ENCODE measurements at places on chromosomes 1 and 21.

- no peak for DNase-seq
Observed at GRCh38 chr1:111512132-111512889, 8.9 kb upstream of the ADORA3 start.

- peak; percentile 60 for DNase-seq
Observed at GRCh38 chr1:204507317-204508105, 8.7 kb upstream of the MDM4 start.

GRCh38 chr1:167720965-167721616 lies 691 bp upstream of the MPZL1 start:
- DNase-seq = no peak

DNA sequence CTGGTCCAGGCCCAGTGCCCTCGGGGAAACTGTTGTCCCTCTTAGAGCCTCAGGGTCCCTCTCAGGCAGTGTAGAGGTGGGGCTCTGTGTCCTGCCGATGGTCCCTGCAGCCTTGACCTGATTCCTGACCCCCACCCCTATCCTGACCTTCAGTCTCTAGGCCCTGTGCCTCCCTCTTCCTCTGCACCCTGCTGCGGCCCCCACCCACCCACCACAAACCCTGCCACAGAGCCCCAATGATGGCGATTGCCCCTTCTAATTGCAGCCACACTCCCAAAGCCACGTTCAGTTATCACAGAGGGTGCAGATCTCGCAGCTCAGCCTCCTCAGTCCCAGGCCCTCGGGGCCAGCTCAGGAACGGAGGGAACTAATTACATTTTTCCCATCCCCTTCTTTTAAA lies 99.7 kb downstream of the PAX7 start:
- DNase-seq = no peak

- DNase-seq = peak; percentile 63
Observed at GRCh38 chr1:182784556-182785171, 4.9 kb upstream of the NPL start.

- DNase-seq = no peak
Observed at GRCh38 chr1:63497577-63497976, 25.4 kb downstream of the ITGB3BP start.

GRCh38 chr1:58573705-58574591 lies 3.1 kb downstream of the TACSTD2 start:
- peak; percentile 49 for DNase-seq

- no peak for DNase-seq
Observed at GRCh38 chr1:156803086-156803851, 13.4 kb downstream of the SH2D2A start.

DNA sequence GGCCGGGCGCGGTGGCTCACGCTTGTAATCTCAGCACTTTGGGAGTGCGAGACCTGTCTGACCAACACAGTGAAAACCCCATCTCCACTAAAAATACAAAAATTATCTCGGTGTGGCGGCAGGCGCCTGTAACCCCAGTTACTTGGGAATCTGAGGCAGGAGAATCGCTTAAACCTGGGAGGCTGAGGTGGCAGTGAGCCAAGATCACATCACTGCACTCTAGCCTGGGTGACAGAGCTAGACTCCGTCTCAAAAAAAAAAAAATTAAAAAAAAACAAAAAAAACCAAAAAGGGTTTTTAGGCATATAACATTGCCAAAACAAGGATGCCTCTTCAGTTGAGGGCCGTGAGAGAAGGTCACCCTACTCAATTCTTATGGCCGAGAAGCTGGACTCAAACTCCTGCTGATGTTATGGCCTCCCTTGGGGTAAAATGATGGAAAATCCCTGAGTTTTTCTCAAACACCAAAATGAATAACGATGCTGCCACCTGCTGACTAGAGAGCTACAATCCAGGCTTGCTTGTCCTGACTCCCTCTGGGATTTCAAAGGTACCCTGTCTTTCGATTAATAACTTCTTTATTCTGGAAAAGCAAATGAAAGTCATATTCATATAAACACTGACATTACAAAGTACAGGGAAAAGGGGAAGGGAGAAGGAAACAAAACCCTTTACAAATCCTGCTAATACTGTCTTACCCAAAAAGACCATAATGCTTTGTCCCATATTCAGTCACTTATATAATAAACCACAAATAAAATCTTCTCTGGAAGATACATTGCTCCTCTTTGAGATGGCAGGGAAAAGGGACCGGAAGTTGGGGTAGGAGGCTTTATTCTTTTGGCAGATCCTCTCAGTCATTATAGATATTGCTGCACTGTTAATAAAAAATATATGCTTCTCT lies 10.7 kb downstream of the RAB42 start:
- peak; percentile 49 for DNase-seq

DNA sequence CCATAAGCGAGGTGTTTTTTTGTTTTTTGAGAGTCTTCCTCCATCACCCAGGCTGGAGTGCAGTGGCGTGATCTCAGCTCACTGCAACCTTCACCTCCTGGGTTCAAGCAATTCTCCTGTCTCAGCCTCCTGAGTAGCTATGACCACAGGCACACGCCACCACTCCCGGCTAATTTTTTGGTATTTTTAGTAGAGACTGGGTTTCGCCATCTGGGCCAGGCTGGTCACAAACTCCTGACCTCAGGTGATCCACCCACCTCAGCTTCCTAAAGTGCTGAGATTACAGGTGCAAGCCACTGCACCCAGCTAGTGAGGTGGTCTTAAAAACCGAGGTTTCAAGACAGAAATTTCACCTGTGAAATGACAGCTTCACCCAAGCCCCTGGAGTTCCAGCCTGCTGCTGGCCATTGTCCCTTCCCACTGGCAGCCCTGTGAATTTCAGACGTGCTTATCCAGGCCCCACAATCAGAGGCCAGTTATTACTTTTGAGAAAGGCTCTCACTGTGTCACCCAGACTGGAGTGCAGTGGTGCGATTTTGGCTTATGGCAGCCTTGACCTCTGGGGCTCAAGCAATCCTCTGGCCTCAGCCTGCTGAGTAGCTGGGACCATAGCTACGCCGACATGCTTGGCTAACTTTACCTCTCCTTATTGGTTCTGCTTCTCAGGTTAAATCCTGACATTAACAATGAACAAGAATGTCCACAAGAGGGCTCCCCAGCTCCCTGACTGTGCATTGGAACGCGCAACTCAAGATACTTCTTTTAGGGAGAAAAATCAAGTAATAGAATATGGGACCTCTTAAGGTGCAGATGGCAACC lies 19.4 kb downstream of the ENO1 start:
- peak; percentile 74 for DNase-seq

DNA sequence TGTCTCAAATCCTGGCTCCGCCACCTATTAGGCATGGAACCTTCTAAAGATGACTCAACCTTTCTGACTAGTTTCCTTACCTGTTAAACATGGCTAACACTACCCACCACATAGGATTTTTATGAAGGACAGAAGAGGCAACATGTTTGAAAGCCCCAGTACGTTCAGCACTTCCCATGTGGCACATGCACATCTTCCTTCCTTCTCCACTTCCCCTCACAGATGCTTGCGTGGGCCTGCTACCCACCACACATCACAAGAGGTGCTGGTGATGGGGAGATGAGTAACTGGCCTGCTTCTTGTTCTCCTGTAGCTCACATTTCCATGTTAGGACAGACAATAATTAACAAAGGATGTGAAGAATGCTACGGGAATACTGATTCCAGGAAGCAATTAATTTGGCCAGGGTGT lies 7.1 kb downstream of the ZBTB21 start:
- DNase-seq = no peak

GRCh38 chr1:233293556-233294446 lies 1.7 kb downstream of the PCNX2 start:
- DNase-seq = no peak

GRCh38 chr1:228919914-228920313 lies 184.6 kb downstream of the RHOU start:
- no peak for DNase-seq

- no peak for DNase-seq
Observed at GRCh38 chr1:31222176-31222575, 17.5 kb downstream of the NKAIN1 start.

- no peak for DNase-seq
Observed at GRCh38 chr21:36902793-36903192, 63.7 kb downstream of the HLCS start.

DNA sequence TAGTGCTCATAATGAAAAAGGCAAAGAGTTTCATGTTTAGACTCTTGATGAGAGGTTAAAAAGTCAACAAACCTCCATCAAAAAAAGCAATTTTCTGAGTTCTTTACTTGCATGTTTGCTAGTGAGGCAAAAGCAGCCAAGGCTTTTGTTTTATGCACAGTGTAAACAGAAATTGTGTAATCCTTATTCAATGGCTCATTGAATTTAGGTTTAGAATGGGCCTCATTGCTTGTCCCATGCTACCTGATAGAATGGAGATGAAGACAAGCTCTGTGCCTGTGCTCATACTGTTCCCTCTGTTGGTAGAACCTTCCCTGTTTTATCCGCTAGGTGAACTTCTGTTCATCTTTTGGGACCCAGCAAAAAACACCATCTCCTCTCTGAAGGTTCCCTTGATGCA lies 10.0 kb upstream of the LRRC8D start:
- no peak for DNase-seq

GRCh38 chr1:35544976-35545375 lies 12.2 kb downstream of the KIAA0319L start:
- peak; percentile 74 for DNase-seq

DNA sequence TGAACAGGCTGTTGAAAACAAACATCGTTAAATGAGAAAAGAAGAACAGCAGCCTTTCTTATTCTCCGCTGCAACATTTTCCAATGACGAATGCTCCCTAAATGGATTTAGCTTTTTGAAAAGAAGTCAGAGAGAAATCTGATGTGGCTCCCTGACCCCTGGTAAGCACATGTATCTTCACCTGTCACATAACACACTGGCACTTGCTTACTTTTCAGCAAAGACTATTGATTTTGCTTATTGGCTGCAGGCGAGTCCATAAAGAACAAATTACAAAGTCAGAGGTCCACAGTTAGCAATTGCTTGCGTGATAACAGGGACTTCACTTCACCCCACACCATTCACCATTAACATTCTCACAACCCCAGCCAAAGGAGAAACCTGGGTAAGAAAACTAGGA lies 362.8 kb downstream of the GPATCH2 start:
- no peak for DNase-seq

DNA sequence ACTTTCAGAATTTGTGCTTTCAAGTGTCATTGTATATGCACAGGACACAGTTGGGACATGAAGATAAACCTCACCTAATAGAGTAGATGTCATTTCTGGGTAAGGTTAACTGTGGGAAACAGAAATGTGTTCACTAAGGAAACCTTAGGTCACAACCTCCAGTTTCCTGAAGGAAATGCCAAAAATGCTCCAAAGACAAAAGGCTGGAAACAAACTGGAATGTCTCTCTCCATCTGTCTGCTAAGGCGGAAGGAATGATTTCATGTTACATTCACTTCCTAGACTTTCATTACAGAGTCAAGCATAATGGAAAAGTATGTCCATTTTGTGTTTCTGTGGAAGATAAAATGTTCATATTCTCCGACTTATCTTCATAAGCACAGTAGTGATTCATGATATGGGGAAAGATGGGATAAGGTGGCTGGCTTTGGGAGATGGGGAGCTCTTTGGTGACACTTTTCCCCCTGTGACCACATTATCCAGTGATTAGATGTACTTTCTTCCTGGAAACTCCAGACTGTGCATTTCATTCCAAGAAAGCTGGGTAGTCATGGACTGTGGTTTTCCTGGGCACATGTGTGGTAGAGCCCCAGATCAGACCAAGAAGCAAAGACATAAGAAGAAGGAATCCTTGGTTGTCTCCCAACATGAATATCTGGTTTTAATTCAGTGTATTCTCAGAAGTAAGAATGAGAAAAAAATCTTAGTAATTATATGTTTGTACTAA lies 5.7 kb downstream of the S1PR1 start:
- no peak for DNase-seq

GRCh38 chr1:21341022-21341421 lies 50.8 kb upstream of the ECE1 start:
- DNase-seq = no peak

- DNase-seq = no peak
Observed at GRCh38 chr1:201888282-201889089, at the start of gene SHISA4. TSS of gene SHISA4 (plus strand) at chr1:201888898. CDS start at chr1:201888995, 97 bp downstream.

GRCh38 chr1:98940722-98941079 lies 64.0 kb downstream of the PLPPR5 start:
- DNase-seq = no peak

DNA sequence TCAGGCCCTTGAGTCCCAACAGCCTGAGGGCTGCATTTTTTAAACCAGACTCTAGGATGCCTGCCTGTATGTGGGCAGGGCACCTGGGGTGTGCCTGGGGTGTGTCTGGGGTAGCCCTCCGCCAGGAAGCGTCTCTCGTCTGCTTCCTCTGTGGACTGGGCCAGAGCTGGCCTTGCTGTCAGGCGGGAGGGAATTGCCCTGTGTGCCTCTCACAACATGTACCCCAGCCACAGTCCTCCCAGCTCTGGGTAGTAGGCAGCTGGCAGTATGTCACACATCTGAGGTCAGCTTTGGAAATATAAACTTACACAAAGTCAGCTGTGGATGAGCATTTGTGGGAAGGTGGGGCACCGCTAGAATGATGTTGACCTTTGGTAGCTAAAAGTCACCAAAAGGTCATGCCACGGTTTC lies 13.0 kb downstream of the TRAF5 start:
- DNase-seq = no peak

DNA sequence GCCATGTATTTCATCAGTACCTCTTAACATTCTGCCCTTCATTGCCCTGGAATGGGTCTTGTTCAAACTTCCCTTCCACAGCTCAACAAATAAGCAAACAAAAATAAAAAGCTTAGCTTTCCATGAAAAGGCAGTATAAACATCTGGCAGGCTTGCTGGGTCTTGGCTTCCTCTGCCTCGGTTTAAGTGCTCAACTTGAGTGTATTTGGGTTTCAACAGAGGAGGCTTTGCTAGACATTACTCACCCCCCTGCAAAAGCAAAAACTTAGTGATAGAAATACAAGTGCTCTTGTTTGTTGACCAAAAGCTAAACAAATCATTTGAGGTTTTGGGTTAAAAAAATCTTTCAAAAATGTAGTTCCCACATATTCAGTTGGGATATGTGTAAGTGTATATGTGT lies 518.5 kb downstream of the PLPP3 start:
- no peak for DNase-seq

- DNase-seq = no peak
Observed at GRCh38 chr1:3777078-3777547, 4.6 kb downstream of the SMIM1 start.

GRCh38 chr1:166507347-166507746 lies 331.9 kb upstream of the POGK start:
- DNase-seq = no peak

DNA sequence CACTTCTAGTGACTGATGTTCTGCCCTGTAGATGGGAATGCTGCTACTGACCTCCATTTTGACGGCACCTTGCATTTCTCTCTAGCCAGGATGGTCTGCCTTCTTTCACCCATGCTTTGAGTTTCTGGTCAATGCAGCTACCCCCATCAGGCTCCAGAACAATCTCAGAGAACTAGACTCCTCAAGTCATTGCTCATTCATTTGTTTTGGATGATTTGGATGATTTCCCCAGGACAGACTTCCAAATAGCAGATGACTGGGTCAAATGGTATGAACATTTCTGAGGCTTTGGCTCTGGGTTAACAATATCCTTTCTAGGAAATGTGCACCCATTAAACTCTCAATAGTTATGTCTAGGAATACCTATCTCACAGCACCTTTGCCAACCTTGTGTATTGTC lies 63.9 kb downstream of the CSMD2 start:
- DNase-seq = no peak

GRCh38 chr21:34018910-34019309 lies 54.5 kb upstream of the MRPS6 start:
- DNase-seq = no peak

GRCh38 chr1:103459346-103459745 lies 66.2 kb upstream of the RNPC3 start:
- no peak for DNase-seq

All from CD4-positive, alpha-beta T cell treated with Interleukin-21 for 1 hour (primary cell).